ENCODE measurements at places on chromosomes 16 and 17.

- no peak for DNase-seq
These were observed 805 bp upstream of the ORAI3 start for GRCh38 chr16:30947859-30948666.

DNA sequence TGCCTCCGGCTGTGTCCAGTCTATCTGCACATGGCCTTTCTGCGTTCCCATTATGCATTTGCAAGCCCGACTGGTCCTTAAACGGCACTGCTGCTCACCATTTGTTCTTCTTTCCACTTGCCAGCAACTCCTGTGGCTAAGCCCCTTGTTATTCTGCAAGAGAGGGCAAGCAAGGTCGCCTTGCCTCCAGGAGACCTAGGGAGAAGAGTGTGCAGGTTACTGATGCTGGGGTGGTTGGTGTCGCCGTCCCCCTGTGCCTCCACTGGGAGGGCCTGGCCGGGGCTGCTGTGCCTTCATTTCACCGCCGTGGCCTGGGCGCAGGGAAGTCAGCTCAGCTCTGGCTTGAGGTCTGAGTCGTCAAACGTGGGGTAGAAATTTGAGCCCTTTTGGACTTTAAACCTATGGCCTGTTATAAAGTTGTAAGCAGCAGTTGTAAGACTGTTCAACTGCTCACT lies 12.7 kb downstream of the SLC6A4 start:
- no peak for DNase-seq

DNA sequence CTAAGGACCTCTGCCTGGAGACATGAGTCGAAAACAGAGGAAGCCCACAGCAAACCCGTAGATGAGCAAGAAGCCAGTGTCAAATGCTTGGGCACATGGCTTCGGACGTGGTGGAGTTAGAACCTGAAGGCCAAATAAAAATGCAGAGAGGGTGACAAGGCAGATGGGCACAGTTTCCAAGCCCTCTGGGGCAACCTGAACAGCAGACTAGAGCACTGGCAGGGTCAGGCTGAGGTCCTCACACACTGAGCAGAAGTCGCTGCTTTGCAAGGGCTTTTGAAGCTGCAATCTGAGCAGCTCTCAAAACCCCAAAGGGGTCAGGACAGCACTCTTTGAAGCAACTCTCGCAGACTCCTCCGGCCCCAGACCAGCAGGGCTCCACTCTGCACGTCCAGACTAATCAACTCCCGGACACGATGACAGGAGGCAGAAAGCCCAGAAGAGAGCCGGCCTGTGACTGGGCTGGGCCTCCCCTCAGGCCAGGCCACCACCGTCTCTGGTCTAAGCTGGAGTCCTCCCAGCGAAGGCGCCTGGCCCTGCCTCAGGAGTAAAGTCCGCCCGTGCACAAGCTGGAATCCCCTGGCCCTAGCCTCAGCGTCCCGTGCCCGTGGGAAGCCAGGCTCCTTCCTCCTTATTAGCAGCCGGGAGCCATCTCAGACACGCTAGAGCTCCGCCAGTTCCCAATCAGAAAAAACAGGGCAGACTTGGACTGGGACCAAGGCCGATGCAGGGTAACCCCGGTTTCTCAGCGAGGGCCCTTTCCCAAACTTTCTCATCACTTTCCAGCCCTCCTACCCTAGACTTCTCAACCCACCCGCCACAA lies 924 bp downstream of the SMARCD2 start:
- DNase-seq: no peak

DNA sequence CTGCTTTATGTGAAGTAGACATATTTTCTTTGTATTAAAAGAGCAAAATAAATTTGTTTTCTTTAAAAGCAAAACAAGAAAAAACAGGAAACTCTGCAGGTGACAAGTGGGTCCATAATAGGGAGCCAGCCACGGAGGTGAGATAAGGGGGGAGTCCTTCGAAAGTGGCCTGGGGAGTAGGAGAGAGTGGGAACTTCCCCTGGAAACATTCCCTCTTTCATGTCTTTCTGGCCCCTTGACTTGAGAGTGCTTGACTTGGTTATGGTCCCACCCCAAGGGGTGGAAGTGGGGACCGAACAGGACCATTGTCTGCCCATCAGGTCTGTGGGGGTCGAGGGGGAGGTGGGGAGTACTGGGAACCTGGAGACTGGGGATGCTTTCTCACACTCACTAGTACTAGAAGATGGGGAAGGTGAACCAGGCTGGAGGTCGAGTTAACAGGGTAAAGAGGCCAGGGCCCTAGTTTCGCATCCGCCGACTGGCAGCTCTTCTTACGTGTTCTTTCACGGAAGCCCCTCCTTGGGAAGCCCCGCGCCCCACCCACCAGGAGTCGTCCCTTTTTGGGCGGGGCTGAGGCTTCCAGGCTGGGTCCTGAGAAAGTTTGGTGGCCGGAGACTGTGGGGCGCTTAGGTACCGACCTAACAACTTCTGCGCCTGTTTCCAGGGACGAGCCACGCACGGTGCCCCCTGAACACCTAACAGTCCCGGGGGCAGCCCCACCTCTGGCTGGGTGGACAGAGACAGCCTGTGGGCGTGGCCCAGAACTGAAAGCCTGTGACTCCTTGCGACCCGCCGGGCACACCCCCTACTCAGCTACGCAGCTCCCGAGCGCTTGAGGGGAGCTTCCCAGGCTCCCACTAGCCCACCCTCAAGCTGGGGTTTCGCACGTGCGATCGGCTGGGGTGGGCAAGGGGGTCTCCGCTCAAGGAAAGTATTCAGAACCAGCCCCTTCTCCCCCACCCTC lies 790 bp downstream of the TRADD start:
- no peak for DNase-seq

DNA sequence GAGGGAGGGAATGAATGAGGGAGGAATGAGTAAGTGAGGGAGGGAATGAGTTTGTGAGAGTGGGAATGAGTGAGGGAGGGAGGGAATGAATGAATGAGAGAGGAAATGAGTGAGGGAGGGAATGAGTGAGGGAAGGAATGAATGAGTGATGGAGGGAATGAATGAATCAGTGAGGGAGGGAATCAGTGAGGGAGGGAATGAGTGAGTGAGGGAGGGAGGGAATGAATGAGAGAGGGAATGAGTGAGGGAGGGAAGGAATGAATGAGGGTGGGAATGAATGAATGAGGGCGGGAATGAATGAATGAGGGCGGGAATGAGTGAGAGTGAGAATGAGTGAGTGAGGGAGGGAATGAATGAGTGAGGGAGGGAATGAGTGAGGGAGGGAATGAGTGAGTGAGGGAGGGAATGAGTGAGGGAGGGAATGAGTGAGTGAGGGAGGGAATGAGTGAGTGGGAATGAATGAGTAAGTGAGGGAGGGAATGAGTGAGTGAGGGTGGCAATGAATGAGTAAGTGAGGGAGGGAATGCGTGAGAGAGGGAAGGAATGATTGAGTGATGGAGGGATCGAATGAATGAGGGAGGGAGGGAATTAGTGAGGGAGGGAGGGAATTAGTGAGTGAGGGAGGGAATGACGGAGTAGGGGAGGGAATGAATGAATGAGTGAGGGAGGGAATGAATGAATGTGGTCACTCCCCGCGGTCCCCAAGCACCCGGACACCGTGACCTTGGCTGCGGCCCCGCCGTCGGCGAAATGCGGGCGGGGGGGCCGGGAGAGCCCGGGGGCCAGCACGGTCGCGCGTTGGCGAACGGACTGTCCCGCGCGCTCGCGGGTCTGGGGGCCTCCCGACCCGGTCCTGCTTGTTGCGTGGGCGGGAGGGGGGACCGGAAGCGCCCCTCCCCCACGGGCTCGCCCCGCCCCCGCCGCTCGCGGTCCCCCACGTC lies 1.1 kb upstream of the UBE2I start:
- no peak for DNase-seq

DNA sequence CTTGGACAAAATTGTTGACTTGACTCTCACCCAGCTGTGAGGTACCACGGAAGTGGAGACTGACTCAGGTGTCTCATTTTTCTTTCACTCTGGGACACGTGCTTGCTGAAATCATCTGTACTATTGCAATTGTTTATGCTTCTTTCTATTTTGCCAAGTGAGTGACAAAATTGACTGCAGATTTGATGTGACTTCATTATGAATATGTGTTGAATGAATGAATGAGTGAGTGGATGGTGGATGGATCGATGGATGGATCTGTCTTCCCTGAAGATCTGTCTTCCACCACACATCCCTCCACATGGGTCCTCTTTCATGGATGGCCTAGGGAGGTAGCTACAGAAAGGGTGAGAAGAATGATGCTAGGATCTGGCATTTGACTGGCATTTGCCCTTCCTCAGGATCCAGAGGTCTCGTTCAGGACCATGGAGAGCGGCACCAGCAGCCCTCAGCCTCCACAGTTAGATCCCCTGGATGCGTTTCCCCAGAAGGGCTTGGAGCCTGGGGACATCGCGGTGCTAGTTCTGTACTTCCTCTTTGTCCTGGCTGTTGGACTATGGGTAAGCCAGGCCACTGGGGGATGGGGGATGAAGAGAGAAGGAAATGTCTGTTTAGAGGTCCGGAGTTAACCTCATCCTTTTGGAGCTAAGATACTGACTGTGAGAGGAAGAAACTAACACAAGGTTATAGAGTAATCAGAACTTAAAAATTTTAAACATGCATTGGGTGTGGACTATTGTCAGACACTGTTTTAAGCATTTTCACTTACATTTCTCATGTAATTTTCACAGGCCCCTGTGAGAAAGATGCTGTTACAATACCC lies 12.7 kb downstream of the SLC5A11 start:
- DNase-seq: no peak

GRCh38 chr17:41521574-41522261 lies 3.0 kb upstream of the KRT15 start:
- DNase-seq: no peak

DNA sequence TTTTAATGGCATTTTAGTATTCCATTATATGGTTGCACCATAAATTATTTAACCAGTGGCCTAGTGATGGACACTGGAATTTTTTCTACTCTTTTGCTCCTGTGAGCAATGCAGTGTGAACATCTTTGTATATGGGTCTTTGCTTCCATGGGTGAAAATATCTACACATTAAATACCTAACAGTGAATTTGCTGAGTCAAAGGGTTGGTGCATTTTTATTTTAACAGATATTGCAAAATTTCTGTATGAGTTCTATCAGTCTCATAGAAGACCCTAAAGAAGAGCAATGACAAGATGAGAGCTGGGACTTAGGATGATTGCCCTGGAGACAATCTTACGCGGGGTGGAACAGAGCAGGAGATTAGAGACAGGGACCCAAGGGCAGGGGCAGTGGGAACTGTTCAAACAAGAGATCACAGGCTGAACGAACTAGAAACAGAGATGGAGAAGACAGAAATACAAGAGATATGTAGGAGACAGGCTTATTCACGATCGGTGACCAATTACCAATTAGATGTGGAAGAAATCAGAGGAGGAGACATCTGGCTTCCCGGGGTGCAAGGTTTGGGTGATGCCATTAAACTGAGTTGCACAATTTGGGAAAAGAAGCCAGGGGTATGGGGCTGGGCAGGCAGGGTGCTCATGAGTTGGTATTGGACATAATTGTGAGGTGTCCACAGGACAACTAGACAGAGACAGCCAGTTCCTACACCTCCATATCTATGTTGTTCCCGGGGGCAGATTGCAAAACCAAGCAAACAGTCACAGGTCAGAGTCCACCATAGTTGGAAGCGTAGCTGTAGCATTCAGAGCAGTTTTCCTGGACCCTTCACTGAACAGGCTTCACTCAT lies 39.9 kb upstream of the LONP2 start:
- no peak for DNase-seq

DNA sequence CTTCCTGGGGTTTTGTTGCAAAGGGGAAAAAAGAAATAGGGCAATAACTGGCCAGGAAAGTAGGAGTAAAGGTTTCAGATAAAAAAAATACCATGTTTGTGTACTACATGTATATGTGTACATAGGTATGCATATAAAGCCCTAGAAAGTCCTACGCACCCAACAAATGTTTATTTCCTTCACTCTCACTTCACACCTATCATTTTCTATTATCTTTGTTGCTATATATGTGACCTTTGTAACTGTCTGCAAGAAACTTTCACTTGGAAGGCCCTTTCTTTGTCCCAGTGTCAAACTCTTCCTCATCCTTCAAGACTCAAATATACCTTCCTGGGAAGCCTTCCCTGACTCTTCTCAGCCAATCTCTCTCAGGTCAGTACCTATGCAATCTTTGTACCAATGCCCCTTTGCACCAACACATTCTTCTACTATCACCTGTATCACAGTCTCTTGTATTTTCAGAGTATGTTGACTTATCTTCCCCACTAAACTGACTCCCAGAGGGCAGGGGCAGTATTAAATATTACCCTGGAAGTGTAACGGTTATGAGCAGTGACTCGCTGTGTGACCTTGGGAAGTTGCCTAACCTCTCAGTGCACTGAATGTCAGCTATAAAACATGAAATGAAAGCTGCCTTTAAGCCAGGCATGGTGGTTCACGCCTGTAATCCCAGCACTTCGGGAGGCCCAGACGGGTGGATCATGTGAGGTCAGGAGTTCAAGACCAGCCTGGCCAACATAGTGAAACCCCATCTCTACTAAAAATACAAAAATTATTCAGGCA lies 6.5 kb downstream of the XPO6 start:
- DNase-seq: no peak

- no peak for DNase-seq
These were observed 2.6 kb downstream of the ENO3 start for GRCh38 chr17:4953451-4953961.

- no peak for DNase-seq
These were observed 589 bp upstream of the FBF1 start for GRCh38 chr17:75941442-75941819.

DNA sequence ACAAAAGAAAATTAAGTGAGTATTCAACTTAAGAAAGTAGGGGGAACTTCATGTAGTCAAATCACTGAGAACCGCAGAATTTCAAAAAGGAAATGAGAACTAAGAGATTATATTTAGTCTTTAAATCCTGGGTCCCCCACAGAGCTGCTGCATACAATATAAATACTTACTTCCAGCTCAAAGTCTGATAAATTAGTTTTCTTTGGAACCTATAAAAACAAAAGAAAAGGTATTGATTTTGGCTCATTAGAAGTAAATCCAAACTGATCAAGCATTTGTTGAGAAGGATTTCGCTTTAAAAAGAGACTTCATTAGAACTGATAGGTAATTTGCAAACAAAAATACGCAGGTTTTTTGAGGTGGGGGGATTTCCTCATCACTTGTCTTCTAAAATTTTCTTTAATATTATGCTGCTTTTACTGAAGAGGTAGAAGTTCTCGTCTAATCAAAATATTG lies 21.9 kb downstream of the PARN start:
- no peak for DNase-seq

- DNase-seq: no peak
These were observed 40.7 kb downstream of the ACTG1 start for GRCh38 chr17:81471818-81472456.

DNA sequence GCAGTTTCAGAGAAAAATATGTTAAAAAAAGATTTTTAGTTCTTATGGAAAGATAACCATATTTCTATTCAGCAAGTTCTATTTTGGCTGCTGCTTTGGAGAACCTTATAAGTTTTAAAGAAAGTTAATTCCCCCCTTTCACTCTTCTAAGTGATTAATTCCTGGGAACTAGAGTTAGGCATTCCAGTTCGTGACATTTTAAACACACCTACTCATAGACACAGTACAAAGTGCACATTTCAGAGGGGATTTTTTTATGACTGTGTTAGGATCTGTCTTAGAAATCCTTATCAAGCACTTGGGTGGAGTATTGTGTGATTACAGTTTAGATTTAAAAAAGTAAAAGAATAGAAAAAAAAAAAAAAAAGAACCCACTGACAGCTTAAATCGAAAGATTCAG lies 3.5 kb upstream of the CDH11 start:
- DNase-seq: no peak
